ENCODE measurements at places on chromosomes 6 and 20.

- H3K36me3 ChIP-seq, result peaks cover 9% of the 10 kb centered on the region
- H3K4me3 ChIP-seq, result no peak overlapping the region
- H3K27ac ChIP-seq, result no peak overlapping the region
- peaks cover 16% of the 10 kb centered on the region for H3K4me1 ChIP-seq
- no peak for DNase-seq
Observed at GRCh38 chr6:15623276-15624116, 39.3 kb downstream of the DTNBP1 start.

DNA sequence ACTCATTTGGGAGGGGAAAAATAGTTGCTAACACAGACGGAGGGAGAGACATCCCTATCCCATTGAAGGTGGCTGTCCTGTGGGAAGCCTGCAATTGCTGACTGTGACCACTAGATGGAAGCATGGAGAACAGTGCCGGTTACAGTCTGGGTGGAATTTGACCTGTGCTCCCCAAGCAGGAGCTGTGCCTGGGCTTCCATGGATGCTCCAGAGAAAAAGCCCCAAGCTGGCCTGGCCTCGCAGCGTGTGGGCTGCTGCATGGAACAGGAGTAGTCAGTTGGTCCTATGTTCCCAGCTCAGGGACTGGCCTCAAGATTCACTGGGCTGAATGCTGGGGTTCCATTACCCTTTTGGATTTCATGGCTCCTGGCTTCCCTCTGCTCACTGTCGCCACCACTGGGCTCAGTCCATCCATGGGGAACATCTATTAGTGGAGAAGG lies 116.3 kb upstream of the CHD6 start:
- H3K4me1 ChIP-seq, result no peaks in the 10 kb centered on the region
- no peak overlapping the region for H3K4me3 ChIP-seq
- no peak overlapping the region for H3K27ac ChIP-seq
- DNase-seq, result no peak

GRCh38 chr6:108868647-108869046 lies 20.4 kb downstream of the ARMC2 start:
- no peak overlapping the region for H3K27ac ChIP-seq
- peaks cover 44% of the 10 kb centered on the region for H3K36me3 ChIP-seq
- no peak for DNase-seq
- H3K4me3 ChIP-seq, result no peak overlapping the region
- H3K4me1 ChIP-seq, result peaks cover 42% of the 10 kb centered on the region
- no peaks in the 10 kb centered on the region for H3K27me3 ChIP-seq

DNA sequence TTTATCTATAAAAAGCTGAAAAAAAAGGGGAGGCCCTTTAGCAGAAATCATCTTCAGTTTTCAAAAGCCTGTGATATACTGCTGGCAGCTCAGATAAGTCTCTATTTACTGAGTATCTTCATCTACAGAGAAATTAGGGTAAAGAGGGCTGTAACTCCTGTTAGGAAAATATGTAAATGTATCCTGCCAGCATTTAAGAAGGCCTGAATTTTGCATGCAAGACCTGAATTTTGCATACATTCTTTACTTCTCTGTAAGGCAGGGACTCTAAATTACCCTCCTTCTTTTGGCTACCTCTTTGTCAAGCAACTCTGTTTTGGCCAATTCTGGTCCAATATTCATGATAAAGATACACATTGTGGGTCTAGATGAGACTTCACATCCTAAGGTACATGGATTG lies 150.6 kb upstream of the SPACA1 start:
- H3K27ac ChIP-seq, result no peak overlapping the region
- DNase-seq, result no peak
- H3K36me3 ChIP-seq, result no peaks in the 10 kb centered on the region
- peaks cover 13% of the 10 kb centered on the region for H3K27me3 ChIP-seq
- no peaks in the 10 kb centered on the region for H3K4me1 ChIP-seq
- H3K4me3 ChIP-seq, result no peak overlapping the region

- no peak for DNase-seq
- no peaks in the 10 kb centered on the region for H3K27me3 ChIP-seq
- peaks cover 2% of the 10 kb centered on the region for H3K4me1 ChIP-seq
Observed at GRCh38 chr6:35850208-35850607, 45.1 kb downstream of the LHFPL5 start.

GRCh38 chr6:9233226-9233625 lies 797.9 kb upstream of the SLC35B3 start:
- no peak overlapping the region for H3K27ac ChIP-seq
- DNase-seq, result no peak
- no peaks in the 10 kb centered on the region for H3K4me1 ChIP-seq
- no peaks in the 10 kb centered on the region for H3K36me3 ChIP-seq
- H3K27me3 ChIP-seq, result no peaks in the 10 kb centered on the region
- no peak overlapping the region for H3K4me3 ChIP-seq

DNA sequence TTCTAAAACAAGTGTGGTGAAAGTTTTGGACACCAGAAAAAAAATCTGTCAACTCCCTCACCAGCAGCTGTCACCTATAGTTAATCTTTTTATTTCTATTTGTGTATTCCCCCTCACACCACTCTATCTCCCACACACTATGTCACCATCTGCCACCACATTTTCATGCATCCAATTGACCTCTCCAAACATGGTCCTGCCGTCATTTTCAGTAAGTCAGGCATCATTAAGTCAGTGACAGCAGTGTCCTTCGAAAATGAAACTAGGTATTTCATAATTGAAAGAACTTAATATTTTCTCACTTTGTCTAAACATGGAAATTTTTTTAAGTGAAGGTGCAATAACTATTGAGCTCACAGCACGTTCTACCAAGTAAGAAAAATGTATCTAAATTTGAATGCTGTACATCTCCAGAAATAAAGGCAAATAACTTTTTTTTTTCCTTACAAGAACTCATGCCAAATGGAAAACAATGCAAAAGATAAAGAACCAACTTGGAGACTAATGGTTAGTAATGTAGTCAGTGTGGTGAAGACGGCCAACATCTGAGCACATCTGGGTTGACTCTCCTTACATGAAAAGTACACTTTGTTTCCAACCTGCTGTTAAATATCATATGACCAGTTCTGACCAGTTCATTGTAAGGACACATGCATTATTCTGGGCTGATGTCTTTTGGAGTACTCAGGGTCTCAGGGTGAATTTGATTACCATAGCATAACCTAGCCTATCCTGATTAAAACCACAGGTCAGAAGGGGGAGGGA lies 623.3 kb upstream of the MANEA start:
- no peaks in the 10 kb centered on the region for H3K4me1 ChIP-seq
- H3K36me3 ChIP-seq, result no peaks in the 10 kb centered on the region
- DNase-seq, result no peak

DNA sequence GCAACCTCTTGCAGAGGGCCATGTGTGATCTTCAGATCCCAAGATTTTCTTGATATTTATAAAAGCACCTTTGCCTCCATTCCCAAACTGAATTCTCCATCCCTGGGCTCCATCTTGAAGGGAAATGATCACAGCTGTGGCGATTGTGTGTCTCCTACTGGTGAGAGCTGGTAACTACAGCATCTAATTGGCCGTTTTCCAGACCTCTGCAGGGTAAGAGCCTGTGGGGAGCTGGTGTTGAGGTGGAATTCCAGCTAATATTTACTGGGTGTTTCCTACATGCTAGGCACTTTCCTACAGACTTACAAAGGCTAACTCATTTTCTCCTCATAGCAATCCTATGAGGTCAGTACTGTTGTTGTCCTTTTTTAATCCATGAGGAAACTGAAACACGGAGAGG lies 59.2 kb upstream of the FNDC1 start:
- H3K27me3 ChIP-seq, result no peaks in the 10 kb centered on the region
- H3K36me3 ChIP-seq, result no peaks in the 10 kb centered on the region

DNA sequence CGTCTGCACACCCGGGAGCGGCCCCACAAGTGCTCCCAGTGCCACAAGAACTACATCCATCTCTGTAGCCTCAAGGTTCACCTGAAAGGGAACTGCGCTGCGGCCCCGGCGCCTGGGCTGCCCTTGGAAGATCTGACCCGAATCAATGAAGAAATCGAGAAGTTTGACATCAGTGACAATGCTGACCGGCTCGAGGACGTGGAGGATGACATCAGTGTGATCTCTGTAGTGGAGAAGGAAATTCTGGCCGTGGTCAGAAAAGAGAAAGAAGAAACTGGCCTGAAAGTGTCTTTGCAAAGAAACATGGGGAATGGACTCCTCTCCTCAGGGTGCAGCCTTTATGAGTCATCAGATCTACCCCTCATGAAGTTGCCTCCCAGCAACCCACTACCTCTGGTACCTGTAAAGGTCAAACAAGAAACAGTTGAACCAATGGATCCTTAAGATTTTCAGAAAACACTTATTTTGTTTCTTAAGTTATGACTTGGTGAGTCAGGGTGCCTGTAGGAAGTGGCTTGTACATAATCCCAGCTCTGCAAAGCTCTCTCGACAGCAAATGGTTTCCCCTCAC lies 21.0 kb downstream of the PRDM1 start:
- H3K4me1 ChIP-seq, result peaks cover 37% of the 10 kb centered on the region
- DNase-seq, result no peak
- H3K4me3 ChIP-seq, result no peak overlapping the region
- H3K27ac ChIP-seq, result no peak overlapping the region

DNA sequence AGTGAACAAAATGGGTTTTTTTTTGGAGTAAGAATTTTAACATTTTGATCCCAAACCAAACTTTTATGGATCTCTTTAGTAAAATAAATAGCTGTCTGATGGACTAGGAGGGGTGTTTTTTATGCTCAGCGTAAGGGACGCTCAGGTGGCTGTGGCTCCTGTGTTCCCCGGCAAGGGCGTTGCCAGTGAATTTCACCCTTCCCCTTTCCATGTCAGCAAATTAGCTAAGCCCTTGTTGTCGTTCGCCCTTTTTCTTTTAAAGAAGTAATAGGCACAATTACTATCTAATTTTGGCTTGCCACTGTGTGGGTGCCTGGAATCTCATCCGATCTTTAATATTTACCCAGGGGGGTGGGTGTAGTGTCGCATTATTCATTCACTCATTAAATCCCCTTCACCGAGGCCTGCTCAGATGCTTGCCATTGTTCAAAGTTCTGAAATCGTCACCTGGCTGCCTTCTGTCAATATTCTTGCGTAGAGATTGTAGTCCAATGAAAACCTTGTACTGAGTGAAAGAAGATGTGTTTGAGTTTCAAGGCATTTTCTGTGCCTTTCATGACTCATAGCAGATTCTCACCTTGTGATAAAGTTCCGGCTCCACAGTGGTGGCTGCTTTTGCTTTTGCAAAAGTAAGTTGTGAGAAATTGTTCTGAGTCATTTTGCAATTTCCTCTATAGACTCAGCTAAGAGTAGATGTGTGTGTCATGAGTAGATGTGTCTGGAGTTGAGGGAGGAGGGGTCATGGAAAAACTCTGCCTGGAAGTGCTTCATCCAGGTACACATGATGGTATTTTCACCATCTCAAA lies 40.0 kb upstream of the CLDN20 start:
- peaks cover 5% of the 10 kb centered on the region for H3K27me3 ChIP-seq
- H3K36me3 ChIP-seq, result no peaks in the 10 kb centered on the region
- no peak overlapping the region for H3K4me3 ChIP-seq
- peak overlapping the region; percentile 28 for H3K27ac ChIP-seq
- peaks cover 14% of the 10 kb centered on the region for H3K4me1 ChIP-seq
- DNase-seq, result no peak

DNA sequence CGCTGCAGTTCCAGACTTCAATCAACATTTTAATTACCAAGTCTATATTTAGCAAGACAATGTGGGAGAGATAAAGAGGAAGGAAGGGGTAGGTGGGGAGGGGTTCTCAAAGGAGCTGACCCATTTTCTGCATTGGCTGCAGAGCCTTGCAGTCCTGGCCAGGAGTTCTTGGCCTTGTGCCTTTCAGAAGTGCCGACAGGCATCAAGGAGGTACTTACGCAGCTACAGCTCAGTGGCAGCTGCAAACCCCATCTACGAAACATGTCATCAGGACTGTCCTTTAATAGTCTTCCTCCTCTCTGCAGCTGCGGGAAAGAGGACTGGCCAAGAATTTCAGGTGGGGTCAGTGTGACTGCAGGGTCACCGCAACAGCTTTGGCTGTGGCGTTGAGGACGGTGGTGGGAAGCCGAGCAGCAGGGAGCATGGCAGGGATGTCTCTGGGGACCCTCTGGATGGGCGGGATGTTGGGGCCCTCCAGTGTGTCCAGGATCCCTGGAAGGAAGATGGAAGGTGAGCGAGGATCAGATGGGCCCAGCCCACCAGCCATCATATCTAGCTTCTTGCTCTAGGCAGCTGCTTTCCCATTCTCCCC lies 1.8 kb upstream of the LRRC73 start:
- peaks cover 19% of the 10 kb centered on the region for H3K36me3 ChIP-seq
- H3K27me3 ChIP-seq, result peaks cover 18% of the 10 kb centered on the region
- no peak overlapping the region for H3K27ac ChIP-seq
- DNase-seq, result no peak
- peaks cover 21% of the 10 kb centered on the region for H3K4me1 ChIP-seq
- H3K4me3 ChIP-seq, result no peak overlapping the region

Data from activated naive CD8-positive, alpha-beta T cell treated with anti-CD3 and anti-CD28 coated beads, Interleukin-2, amount 10 ng/mL, durations not matched to agents 7 days and 5 days (primary cell).